Activated CD8-positive, alpha-beta memory T cell treated with anti-CD3 and anti-CD28 coated beads, Interleukin-2, amount 10 ng/mL, durations not matched to agents 7 days and 5 days (primary cell): ENCODE measurements at places on chromosomes 7 and 10. TPM values are rescaled to one million over a fixed set of nuclear protein-coding genes. Genes with fewer than 3 reads are reported as not detected.

DNA sequence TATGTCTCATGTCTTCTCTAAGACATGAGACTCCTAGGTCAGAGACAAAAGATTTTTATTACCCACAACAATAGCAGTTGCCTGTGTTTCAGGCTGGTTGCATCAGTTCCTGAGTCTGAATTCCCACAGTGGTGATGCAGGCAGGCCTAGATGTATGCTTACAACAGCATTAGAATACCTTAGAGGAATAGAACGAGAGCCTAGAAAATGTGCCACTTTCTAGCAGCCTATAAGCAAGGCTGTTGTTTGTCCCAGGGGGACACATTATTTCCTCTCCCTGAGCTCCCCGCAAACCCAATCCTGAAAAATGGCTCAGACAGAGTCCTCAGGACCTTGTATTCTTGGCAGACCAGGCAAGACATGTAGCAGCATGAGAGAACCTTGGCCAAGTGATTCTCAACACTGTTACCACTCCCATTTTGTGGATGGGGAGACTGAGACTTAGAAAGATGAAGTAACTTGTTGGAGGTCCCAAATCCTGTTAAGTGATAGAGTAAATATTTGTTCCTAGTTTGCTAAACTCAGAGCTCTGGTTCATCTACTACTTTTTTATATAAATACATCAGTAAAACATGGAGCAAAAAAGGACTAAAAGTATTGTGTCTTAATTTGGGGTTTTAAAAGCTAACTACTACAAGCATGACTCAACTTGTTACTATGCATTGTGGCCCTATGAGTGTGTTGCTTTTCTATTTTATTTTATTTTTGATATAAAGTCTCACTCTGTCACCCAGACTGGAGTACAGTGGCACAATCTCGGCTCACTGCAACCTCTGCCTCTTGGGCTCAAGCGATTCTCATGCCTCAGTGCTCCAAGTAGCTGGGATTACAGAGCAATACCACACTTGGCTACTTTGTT, 14.2 kb downstream of the VTI1A start:
- H3K27me3 ChIP-seq = no peaks in the 10 kb centered on the region
- peak overlapping the region; percentile 52 for H3K27ac ChIP-seq
- no peak overlapping the region for H3K4me3 ChIP-seq
- peaks cover 10% of the 10 kb centered on the region for H3K4me1 ChIP-seq
- peak; percentile 54 for DNase-seq

Gene MUC12
- total RNA-seq = 0.64 TPM

- peak overlapping the region; percentile 92 for H3K27ac ChIP-seq
- H3K4me1 ChIP-seq = peaks cover 56% of the 10 kb centered on the region
- no peaks in the 10 kb centered on the region for H3K27me3 ChIP-seq
- H3K36me3 ChIP-seq = peaks cover 5% of the 10 kb centered on the region
These were observed 139.0 kb upstream of the MKLN1 start for GRCh38 chr7:131188367-131189339.

- peak; percentile 32 for DNase-seq
- no peaks in the 10 kb centered on the region for H3K36me3 ChIP-seq
- peaks cover 10% of the 10 kb centered on the region for H3K4me1 ChIP-seq
These were observed 6.3 kb upstream of the OPN4 start for GRCh38 chr10:86647773-86648703.

DNA sequence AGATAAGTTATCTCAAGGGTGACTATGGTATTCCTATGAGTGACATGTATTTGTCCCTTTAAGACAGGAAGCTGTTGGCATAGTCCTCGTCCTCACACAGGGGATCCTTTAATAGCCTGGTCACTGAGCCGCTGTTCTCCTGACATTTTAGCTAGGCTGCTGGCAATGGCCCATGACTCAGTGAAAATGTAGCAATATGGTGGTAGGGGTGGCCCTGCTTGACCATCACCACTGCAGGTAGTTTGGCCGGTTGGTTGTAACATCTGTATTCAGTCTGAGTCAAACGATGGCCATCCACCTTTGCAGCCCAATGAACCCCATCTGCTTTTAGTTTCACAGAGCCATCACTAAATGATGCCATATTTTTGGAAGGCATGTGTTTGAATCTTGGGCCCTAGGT, 110.1 kb upstream of the RAB18 start:
- no peaks in the 10 kb centered on the region for H3K4me1 ChIP-seq
- H3K27me3 ChIP-seq = peaks cover 4% of the 10 kb centered on the region
- DNase-seq = no peak

Gene CALML3
- total RNA-seq = not detected
